ENCODE measurements at places on chromosomes 4 and X. TPM values are rescaled to one million over a fixed set of nuclear protein-coding genes. Genes with fewer than 3 reads are reported as not detected.

The RCHY1 gene
- 14.4 TPM for total RNA-seq

The DKC1 gene
- 244 TPM for total RNA-seq

The TMEM271 gene
- total RNA-seq = not detected

The CENPVL2 gene
- not detected for total RNA-seq

The TCEANC gene
- total RNA-seq = 0.95 TPM

The SLC25A43 gene
- 26.6 TPM for total RNA-seq

The VCX3A gene
- total RNA-seq = not detected

The XAGE2 gene
- total RNA-seq = not detected
